ENCODE measurements at places on chromosomes 12 and 14.
A peak's percentile ranks its signal among the peaks of the same experiment; 100 is the strongest.

DNA sequence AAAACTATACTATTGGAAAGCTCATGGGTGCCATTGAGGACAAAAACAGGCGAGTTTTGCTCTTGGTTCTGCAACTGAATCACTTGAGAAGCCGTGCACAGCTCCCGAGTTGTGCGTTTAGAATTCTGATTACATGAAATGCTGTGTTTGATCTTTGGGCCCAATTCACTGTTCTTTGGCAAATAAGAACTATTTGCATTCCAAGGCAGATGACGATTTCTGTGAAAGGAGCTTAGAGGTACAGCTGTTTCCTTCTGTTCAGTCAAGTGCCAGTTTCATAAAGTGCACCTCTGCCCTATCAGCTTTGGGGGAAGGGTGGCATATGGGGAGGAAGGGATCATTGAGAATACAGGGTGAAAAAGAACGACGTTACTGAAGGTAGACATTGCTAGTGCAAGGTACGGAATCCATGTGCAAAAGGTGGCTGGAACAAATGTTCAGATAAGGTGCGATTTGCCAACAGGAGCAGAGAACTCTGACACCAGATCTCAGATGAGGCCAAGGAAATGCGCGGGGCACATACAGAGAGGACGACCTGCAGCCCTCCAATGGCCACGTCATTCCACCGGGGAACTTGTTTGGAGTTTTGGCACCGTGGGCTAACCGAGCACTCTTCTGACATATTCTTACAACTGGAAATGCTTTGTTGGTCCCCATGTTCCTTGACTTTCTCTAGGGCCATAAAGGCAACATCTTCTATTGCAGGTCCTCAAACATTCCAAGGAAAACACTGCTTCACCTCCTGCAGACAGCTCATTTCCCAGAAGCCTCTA is 30.1 kb downstream of the TCHP start:
- no peak for DNase-seq

DNA sequence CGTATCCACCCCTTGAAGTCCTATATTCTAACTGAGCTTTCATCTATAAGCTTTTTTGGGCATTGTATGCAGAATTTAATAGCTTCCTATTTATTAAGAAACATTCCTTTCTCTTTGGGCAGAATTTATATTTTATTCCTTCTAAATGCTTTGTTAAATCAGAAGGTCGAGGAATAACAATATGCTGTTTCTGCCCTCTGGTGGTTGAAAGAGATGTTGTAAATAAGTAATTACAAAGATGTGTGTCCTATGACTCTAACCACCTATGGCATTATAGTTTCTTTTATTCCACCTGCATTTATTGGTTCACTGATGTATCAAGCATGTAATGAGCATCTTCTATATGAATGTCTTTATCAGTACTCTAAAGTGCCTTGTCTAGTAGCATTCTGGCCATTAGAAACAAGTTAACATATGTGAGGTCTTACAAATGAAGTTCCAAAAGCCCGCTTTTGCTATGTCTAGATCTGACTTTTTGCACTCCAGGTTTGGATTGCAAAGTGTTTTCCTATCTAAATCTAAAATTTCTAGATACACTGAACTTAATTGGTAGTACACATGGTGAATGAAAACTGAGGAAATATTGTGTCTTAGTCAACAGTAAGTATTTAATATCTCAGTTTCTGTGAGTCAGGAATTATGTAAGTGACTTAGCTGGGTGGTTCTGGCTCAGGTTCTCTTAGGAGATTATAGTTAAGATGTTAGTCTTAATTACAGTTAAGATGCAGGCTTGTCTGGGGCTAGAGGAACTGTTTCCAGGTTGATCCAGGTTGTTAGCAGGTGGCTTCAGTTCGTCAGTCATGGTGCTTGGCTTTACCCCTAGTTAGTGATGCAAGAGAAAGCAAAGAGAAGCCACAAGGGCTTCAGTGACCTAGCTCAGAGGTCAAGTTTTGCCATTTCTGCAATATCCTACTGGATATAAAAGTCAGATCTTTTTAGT is 57.5 kb downstream of the PLEKHA5 start:
- DNase-seq: peak; percentile 29

DNA sequence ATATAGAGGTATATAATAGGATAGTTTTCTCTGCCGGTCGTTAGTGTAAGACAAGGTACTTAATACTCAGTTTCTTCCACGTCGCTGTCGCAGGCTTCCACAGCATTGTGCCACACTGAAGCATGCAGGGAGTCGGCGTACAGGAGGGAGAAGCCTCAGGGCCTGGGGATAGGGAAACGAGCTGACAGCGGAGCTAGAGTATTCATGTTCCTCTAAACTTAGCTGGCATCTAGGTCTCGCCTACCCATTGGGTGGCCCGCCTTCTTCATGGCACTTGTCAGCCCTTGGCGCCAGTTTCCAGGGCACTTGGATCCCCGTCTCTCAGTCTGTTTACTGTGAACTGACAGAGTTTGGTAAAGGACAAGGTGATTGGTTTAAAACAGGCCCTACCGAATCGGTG is 73.6 kb downstream of the GNS start:
- no peak for DNase-seq

DNA sequence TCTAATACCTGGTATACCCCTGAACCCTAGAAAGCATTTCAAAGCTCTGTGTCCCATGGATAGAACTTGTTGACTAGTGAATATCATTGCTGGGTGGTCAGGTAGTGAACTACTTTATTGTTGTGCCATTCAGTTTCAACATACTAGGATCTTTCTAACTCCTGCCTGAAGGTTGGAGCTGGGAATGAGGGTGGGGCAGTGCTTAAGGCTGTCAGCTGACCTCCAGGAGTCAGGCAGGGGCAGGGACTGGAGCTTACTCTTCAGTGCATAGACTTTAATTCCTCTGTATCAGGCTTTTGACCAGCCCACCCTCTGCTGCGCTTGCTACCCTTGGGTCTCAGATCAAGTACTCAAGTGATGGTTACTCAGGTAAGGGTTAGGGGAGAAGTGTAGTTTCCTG is 102.6 kb upstream of the RFX4 start:
- no peak for DNase-seq

- DNase-seq: no peak
Measured at GRCh38 chr14:53946404-53947093, 10.1 kb downstream of the BMP4 start.

DNA sequence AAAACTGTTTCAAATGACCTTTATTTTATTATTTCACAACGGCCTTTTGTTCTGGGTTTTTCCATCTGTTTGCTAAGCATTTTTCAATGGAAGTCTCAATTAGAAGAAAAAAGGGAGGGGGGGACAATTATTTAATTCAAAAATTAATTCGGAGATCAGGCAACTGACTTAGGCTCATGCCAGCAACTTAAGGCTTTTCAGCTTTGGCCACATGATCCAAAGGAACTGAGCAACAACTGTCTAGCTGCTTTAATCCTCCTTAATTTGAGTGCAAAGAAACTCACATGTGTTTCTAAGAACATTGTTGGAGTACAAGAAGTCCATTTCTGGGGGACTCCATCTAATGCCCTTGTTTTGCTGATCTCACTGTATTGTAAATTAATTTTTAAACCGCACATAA is 188.0 kb downstream of the EXOC5 start:
- no peak for DNase-seq

DNA sequence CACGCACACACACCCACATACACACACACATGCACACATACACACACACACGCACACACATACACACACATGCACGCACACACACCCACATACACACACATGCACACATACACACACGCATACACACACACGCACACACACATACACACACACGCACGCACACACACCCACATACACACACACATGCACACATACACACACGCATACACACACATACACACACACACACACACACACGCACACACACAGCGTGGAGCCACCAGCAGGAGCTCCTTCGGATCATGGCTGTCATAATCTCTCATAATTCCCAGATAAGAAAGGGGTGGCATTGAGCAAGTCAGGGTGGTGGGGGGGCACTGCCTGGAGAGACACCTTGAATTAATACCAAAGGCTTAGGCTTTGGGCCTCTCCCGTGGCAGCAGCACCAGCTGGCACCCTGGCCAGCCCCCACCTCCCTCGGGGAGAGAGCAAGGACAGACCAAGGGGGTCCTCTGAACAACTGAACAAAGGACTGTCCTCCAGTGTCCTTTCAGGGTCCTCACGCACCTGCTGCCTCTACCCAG is 21.9 kb downstream of the ANO2 start:
- DNase-seq: no peak

- no peak for DNase-seq
Measured at GRCh38 chr12:48169011-48169410, 11.7 kb upstream of the ASB8 start.

- DNase-seq: no peak
Measured at GRCh38 chr14:89425931-89426330, 8.9 kb upstream of the FOXN3 start.

DNA sequence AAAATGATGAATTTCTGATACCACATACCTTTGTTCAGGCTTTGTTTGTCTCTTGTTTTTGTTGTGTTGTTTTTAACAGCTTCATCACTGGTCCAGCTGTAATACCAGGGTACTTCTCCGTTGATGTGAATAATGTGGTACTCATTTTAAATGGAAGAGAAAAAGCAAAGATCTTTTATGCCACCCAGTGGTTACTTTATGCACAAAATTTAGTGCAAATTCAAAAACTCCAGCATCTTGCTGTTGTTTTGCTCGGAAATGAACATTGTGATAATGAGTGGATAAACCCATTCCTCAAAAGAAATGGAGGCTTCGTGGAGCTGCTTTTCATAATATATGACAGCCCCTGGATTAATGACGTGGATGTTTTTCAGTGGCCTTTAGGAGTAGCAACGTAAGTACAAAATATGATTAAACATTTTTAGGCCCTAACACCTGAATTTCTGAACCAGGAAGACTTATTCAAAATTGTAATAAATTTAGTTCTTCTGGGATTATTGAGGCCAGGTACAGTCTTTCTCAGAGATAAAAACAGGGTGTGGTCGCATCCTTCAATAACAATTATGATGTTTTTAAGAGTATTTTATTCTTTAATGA is 22.4 kb downstream of the RXYLT1 start:
- peak; percentile 39 for DNase-seq

DNA sequence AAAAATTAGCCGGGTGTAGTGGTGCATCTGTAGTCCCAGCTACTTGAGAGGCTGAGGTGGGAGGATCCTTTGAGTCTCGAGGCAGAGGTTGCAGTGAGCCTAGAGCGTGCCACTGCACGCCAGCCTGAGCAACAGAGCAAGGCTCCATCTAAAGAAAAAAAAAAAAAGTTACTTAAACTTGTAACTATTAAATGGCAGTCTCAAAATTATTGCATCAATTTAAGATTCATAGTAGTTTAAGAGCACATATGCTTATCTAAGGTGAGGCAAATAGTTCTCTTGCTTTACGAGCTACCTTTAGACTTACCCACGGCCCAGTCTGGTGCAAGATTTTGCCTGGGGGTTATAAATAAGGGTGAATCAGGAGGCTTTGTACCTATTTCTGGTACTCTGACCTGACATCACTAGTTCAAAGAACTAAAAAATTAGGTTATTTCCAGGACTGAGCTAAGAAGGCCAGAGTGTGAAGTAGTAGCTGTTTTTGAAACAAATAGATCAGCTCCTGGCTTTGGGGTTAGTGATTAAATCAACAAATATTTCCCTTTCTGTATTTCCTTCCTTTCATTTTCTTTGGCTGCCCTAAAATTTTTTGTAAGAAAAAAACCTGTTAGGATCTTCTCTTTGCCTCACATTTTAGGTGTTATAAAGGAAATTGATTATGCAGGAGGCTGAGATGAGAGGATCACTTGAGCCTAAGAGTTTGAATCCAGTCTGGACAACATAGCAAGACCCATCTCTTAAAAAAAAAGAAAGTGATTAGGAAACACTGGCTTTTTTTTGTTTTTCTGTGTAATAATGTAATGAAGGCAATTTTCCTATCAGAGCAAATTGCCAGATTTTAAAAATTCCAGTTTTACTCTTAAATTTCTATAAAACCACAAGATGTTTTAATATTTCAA is 3.6 kb downstream of the MGAT2 start:
- DNase-seq: peak; percentile 69

- DNase-seq: no peak
Measured at GRCh38 chr14:97331526-97331925, 534.3 kb downstream of the VRK1 start.

- DNase-seq: no peak
Measured at GRCh38 chr12:62075870-62076269, 184.3 kb upstream of the USP15 start.
